OCI-M1 (cell line): ENCODE measurements at places on chromosomes 5 and 9.

DNA sequence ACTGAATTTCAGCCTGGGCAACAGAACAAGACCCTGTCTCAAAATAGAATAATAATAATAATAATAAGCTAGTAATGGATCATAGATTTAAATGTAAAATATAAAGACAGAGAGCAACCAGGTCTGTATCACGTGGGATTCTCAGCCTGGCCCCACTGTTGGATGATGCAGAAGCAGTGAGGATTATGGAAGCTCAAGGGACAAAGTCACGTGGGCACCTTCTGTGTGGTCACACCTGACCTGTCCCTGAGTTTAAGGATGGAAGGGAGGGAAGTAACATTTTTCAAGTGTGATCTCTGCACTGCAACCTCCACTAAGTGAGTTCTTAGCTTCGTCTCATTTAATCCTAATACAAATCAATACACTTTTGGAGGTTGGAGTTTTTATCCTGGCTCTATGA, 212.5 kb upstream of the IER5L start:
- DNase-seq: no peak

GRCh38 chr5:159444441-159445082, 114.3 kb upstream of the IL12B start:
- DNase-seq: peak; percentile 74

DNA sequence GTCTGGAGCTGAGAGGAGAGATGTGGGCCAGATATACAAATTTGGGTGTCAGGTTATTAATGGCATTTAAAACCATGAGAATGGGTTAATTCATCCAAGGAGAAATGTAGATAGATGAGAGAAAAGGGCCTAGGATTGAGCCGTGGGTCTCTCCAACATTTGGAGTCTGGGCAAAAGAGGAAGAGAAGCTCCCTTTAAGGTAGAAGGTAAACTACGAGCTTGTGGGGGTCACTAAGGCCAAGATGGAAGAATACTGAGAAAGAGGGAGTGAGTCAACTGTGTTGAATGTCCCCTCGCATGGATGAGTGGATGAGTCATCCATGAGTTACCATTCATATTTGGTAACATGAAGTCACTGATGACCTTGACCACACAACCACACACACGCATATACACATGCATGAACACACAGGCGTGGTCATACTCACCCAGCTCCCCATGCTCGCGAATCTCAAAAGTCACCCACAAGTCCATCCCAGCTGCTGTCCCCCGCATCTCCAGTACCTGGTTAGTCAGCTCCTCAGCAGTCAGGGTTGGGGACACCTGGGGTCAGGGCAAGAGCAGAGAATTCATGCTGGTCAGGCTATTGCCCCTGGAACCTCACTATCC, 6.8 kb upstream of the FCHSD1 start:
- DNase-seq: no peak

GRCh38 chr5:132180134-132180745, 47.4 kb downstream of the P4HA2 start:
- peak; percentile 90 for DNase-seq

- no peak for DNase-seq
Measured at GRCh38 chr5:123921193-123921592, 409.2 kb downstream of the CSNK1G3 start.

GRCh38 chr5:164727012-164727411, 1221.6 kb downstream of the MAT2B start:
- DNase-seq: no peak

DNA sequence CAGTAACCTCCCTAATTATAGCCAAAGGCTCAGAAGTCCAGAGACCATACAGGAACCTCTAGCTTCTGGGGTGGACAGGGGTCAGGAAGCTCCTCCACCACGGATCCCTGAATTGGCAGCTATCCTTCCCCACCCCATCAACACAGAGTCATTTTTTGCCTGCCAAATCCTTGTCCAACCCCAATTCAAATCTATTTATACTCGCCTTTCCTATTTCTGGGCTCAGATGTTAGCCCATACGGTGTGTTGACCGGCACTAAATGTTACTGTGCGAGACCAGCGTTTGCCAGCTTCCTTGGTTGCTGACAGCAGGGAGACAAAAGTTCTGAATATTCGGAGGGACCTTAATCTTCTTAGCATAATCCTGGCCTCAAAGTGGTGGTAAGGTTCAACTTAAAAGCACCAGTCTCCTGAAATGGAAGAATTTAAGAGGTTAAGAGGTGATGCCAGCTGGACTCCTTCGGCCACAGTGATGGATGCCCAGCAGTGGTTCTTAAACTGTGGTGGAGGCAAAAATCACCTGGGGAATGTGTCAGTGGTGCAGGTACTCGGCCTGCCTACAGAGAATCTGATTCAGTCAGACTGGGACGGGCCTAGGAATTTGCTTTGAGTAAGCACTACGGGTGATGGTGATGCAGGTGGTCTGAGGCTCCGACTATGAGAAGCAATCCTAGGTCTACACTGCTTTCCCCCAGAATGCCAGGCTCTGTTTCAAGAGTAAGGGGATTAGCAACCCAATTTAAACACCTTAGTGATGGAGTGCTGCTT, 204.8 kb upstream of the MEF2C start:
- no peak for DNase-seq

GRCh38 chr9:96858670-96859069, 4.4 kb upstream of the ZNF782 start:
- no peak for DNase-seq

GRCh38 chr9:131574730-131575640, 29.7 kb downstream of the PRRT1B start:
- DNase-seq: no peak

GRCh38 chr5:140381972-140382371, 19.7 kb upstream of the ANKHD1 start:
- peak; percentile 18 for DNase-seq

DNA sequence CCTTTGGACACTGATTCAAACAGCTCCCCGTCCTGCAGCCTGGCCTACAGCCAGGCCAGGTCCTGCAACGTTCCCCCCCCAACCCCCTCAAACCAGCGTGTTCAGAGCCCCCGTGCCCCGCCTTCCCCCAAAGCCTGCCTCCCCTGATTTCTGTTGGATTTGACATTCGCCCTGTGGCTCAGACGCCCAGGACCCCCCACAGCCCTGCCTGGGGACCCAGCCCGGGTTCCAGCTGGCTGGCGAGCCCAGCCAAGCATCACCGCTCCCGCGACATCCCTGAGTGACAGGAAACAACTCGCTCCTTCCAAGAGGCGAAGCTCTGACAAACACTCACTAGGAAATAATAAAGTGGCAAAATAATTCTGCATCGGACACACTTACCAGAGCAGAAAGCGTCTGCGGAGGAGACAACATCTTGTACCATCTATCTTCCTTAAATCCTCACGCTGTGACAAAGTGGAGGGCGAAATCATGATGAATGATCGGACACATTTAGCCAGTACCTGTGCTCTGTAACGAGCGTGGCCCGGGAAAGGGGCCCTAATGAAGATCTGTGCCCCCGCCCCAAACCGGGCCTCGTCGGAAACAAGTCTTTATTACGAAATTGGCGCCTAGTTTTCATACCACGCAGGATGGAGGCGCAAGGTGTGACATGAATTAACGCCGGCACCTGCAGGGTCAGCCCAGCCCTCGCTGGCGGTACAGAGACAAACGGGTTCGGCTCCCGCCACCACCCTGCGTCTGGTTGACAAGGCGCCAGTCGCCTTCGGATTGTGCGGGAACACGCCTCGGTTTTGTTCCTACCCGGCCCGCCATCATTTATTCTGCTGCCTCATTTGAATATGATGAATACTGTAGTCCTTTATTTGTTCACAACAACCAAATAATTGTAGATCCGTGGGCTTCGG, 91.0 kb upstream of the MVB12B start:
- DNase-seq: no peak

DNA sequence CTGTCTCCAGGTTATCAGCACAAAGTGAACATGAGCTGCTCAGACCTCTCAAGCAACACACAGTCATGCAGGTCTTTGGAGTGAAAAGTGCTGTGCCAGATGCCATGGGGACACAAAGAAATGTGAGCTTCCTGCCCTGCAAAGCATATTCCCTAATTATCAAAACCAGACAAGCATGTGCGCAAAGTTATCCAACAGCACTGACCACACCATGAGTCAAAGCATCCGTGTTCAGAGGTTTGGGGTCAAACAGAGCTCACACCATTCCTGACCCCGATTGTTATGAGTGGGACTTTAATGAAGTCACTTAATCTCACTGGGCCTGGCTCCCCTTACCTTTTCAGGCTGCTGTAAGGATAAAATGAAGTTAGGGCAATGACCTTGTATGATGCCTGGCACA, 138.5 kb downstream of the SLIT3 start:
- no peak for DNase-seq

GRCh38 chr9:98256756-98257155, 1.3 kb upstream of the TBC1D2 start:
- DNase-seq: peak; percentile 65

- DNase-seq: no peak
Measured at GRCh38 chr5:11398728-11399127, 505.5 kb downstream of the CTNND2 start.

DNA sequence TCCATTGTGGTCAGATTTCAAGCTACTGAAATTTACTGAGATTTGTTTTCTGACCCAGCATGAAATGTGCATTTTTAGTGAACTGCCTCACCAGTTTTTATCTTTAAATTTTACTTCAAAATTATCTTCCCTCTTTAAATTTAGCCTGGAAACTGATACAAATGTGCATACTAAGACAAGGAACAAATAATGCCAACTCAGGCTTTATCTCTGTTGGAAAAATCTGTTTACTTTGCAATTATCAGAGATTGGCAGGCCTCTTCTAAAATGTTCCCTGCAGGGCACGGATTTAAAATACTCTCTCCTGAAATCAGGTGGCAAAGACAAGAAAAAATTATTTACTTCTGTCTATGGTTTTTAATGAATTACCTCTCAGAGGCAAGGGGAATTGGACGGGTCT, 151.0 kb upstream of the PTCH1 start:
- DNase-seq: no peak

- DNase-seq: no peak
Measured at GRCh38 chr5:126402621-126403555, 20.3 kb upstream of the GRAMD2B start.

DNA sequence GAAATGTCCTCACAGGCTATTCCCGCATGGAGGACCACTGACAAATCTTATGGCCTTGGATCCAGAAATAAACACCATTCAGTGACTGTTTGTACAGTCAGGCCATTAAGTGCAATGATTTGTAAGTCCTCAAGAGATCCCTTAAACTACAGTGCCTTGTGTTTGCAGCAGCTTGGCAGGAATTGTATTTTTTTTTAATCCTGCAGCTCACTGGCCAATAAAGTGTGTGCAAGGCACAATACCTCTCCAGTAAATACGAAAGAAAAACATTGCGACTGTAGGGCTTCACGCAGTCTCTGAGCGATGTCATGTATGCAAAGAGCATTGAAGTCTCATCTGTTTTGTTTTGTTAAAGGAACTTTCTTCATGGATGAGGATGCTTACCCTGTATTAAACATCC, 74.2 kb upstream of the TUSC1 start:
- DNase-seq: no peak

DNA sequence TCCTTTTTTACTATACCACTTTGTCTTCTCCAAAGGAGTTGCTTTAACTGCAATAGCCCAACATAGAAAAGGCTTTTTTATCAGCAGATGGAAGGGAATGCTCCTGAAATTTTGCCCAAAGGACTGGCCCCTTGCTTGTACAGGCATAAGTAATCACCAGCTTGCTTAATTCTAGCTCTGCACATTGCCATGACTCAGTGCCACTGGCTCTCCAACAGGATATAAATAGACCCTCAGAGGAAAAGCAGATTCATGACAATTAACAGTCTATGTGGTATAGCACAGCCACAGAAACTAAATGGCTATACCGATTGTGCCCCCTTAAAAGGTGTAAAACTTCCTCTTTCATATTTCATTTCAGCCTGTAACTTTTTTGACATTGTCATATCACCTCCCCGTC, 227.0 kb downstream of the ZNF608 start:
- no peak for DNase-seq

DNA sequence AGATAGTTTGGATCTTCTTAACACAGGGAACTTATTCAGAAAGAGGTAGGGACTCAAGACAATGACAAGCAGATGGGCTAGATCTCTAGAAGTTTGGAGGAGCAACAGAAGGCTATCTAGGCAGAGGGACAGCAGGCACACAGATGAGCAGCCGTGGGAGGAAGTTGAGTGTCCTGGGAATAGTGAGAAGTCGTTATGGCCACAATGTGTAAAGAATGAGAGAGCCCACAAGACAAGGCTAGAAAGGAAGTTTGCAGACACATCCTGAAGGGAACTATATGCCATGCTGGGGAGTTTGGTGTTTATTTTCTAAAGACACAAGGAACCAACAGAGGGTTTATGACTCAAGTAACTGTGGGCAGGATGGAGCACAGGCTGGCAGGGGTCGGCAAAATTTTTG, 160.6 kb downstream of the PALM2AKAP2 start:
- DNase-seq: no peak

- no peak for DNase-seq
Measured at GRCh38 chr5:25448190-25448621, 803.4 kb upstream of the CDH10 start.

DNA sequence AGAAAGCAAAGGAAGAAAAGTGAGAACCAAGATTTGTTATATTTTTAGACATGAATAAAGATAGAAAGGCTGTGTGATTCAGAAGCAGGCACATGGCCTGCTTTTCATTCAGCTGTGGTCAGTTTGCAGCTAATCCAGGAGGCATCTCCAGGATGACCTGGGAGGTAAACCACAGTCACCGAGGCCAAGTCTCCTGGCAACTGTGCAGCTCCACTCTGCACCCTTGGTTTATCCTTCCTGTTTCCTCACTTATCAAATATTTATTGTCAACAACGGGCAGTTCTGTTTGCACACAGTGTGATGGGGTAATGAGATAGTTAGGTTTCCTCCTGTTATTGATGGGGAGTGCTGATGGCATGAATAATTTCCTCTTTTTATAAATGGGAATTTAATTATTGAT, 243.0 kb downstream of the PSAT1 start:
- DNase-seq: no peak

DNA sequence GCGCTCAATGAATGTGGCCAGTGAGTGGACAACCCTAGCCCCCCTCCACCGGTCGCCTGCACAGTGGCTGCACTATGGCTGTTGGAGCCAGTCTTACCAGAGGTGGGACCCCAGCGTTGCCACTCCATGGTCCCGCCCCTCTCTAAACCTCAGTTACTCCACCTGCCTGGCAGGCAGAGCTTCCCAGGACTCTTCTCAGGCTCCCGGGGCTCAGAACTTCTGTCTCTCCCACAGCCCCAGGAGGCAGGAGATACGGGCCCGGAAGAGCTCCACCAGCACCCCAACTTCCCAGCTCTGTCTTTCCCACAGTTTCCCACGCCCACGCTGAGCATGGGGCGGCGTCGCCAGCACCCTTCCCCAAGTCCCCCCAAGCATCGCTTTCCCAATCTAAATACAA, 975 bp downstream of the RASGEF1C start:
- DNase-seq: no peak

DNA sequence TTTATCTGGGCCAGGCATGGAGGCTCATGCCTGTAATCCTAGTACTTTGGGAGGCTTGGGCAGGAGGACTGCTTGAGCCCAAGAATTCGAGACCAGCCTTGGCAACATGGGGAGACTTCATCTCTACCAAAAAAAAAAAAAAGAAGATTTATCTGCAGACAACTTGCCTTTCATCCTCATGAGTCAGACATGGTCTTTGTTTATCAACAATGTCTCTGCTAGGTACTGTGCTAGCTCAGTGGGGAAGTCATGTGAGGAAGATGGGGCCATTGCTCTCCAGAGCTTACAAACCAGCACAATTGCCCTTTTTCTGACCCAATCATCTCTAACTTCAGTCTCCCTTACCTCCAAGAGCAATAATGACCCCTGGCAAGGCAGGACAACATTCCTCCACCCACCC, 1.6 kb downstream of the URM1 start:
- DNase-seq: no peak

- DNase-seq: no peak
Measured at GRCh38 chr5:164002214-164002613, 496.8 kb downstream of the MAT2B start.
